ENCODE measurements at places on chromosomes 2 and 18. TPM values are rescaled to one million over a fixed set of nuclear protein-coding genes. Genes with fewer than 3 reads are reported as not detected.
A peak's percentile ranks its signal among the peaks of the same experiment; 100 is the strongest.

Gene MOGAT1
- 0.46 TPM for total RNA-seq

- DNase-seq: no peak
These were observed 559 bp downstream of the MYL12A start for GRCh38 chr18:3248062-3248657.

DNA sequence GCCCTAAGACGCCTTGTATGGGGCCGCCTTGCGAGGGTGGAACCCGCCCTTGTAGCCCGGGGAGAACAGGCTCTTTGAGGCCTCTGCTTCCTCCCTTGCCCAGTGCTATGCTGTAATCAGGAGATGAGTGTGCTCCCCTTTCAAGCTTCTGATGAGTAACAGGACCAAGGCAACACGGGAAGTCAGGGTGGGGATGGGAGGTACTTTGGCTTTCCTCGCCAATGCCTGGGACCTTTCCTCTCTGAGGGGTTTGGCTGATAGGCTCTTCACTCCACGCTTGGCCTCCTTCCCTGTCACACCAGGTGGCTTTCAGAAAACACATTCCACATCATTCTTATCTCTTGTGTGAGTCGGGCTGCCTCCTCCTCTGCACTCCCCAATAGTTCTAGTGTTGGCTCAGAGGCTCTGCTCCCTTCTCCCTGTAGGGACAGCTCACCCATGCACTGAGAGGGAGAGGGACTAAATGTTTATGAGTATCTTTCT is 223.7 kb upstream of the TRIB2 start:
- no peak for DNase-seq

GRCh38 chr2:62303788-62304187 is 107.9 kb downstream of the B3GNT2 start:
- no peak for DNase-seq

Gene VWC2L
- total RNA-seq: not detected

Gene UBXN2A
- 8.7 TPM for total RNA-seq

DNA sequence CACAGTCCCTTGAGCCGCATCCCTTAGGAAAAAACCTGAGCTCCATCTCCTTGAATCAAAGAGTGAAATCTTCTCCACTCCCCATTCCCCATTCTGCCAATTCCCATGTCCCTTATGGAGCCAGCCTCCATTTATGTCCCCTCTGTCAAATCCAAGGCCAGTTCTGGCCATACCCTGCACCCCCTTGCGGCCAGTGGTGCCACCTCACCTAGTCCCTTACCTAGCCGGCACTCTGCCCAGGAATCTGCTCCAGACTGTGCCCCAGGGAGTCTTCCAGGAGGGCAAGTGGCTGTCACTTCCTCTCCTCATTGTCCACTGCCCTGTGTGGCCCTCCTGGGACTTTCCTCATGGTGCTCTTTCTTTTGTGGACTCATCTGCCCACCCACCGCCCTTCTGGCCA is 195.4 kb upstream of the RMP24 start:
- DNase-seq: no peak

DNA sequence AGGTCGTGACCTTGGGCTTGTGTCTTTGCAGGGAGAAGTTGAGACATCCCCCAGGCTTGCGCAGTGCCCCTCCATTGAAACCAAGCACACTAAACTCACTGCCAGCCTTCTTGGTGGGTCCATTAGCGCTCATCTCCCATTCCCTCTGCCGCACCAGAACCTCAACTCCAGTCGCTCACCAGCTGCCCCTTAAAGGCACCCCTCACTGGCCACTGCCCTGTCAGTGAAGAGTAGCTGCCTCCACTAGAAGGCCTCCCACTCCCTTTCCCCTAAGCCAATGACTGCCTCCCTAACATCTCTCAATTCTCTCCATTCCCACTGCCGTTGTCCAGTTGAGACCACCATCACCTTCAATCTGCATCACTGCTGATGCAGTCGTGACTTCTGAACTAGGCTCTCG is 114.8 kb upstream of the EPC2 start:
- no peak for DNase-seq

Gene RTP5
- total RNA-seq: 1.4 TPM

- DNase-seq: no peak
These were observed 8.9 kb upstream of the SPDYA start for GRCh38 chr2:28801726-28802125.

DNA sequence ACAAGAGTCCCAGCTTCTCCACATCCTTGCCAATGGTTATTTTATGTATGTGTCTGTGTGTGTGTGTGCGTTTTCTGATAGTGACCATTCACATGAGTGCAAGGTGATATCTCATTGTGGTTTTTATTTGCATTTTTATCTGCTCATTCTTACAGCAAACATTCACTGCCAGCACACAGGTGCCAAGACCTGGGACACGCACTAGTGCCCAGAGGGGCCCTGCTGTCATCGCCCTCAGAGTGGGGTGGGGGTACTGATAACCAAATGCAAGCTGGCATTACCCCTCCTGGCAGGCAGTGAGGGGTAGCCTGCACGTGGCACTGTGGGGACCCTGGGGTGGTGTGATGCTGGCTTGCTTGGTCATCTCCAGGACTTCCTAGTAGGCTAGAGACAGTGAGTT is 285.4 kb downstream of the LPIN1 start:
- DNase-seq: no peak

GRCh38 chr2:195612611-195613495 is 44.2 kb upstream of the SLC39A10 start:
- DNase-seq: no peak

- DNase-seq: no peak
These were observed 15.9 kb upstream of the RNF152 start for GRCh38 chr18:61908661-61909060.

- DNase-seq: no peak
These were observed 112.4 kb upstream of the PPP1CB start for GRCh38 chr2:28639092-28639691.

DNA sequence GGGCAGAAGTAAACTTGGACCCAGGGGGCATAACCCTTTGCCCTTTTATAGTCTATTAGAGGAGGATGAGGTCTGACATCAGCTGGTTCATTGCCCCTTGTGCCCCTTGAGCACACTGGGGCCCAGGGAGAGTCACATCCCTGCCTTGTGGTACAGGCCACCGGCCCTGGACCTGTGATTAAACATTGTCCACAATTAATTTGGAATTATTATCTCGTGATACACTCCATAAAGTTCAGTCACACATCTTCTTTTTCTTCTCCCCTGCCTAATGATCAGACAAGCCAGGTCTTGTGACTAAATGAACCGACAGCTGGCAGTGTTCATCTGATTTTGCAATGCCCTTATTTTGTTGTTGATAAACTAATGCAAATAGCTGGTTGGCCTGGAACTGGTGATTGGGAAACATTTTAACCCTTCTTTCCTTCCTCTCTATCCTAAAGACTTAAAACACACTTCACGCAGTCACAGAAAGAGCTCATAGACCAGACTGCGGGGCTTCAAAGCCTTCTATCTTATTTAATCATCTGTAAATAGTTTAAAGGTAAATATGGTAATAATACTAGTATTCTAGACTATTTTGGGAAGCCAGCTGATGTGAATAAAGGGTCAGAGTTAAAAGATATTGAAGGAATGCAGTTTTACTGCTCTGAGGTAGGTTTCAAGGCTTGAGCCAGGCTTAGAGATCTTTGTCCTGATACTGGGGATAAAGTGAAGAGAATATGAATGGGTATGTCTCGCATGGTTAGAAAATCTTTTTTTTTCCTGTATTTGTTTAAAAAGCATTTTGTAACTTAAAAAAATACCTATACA is 13.4 kb downstream of the IL1R1 start:
- DNase-seq: no peak

DNA sequence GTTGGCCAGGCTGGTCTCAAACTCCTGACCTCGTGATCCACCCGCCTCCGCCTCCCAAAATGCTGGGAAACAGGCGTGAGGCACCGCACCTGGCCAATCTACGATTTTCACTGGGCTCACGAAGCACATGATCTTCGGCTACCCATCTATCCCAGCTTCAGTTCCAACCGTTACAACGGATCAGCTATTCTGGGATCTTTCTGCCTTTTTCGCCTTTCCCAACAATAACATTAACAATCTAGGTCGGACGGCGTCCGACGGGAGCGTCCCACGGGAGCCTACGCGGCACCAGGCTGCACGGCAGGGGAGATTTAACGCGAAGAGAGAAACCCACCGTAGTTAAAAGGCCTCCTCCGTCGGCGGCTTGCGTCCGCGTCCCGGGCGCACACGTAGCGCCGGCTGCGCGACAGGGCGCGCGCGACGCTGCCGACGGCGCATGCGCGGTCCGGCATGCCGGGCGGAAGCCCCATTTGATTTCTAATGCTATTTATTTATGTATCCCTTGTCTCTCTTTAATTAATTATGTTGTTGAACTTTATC is at the start of gene MSL3B:
TSS of gene MSL3B (minus strand) at position 394 of the 540 bp plus-strand sequence.
- DNase-seq: no peak

Gene SERPINB2
- total RNA-seq: not detected

DNA sequence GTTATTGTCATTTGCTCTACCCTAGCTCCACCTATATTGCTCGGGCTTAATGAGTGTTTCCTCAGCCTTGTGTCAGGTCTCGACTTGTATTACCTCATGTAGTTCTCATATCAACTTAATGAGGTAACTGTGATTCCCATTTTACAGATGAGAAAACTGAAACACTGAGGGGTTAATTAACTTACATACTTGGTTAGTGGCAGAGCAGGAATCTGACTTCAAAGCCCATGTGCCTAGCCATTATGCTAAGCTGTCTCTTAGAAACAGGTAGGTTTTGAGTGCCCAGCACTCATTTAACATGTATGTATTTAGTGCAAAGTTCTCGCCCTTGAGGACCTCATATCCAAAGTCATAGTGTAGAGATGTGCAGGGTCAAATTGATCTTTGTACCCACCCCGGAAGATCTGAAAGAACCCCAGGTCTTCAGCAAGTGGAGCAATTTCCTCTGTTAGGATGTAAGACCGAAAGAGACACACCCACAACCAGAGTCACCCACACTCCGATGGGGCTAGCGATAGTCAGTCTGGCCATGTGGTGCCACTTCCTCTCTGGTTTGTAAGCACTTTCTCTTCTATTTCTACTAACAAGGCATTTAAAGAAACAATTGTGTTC is 121.0 kb upstream of the SLC39A10 start:
- DNase-seq: peak; percentile 76

Gene SH3RF3
- 7.0 TPM for total RNA-seq

DNA sequence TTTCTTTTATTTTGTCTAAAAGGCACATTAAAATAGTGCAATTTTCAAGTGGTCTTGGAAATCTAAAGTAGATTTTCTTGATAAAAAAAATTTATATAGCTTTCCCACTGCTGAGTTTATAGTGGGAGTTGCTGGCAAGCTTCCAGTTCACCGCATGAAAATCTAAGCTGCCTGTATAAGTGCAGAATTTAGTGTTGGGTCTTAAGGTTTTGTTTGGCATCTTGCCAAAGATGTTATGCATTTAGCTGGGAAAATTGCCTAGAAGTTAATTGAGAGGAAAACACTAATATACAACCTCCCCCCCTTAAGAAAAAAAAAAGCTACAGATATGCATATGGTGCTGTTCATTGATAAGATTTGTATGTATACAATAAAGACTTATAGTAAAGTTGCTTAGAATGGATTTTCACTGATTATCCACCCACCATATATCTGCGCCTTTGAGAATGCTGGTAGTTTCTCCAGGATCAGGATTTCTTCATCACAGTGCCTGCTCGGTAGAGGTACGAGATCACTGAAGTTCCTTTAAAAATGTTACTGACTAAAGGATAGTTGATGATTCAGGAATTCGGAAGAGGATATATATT is 803.2 kb upstream of the POU3F3 start:
- DNase-seq: no peak

DNA sequence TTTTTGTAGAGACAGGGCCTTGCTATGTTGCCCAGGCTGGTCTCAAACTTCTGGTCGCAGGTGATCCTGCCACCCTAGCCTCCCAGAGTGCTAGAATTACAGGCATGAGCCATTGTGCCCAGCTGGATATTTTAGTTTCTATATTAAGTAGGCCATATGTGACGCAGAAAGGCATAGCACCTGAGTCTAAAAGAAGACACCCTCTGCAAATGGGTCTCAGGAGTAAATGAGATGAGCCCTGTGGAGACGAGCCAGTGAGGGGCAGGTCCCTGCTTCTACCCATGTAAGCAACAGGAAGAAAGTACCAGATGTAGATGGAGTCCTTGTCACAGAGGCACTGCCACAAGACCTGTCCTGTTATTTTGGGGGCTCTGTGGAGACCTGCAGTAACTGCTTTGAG is 322.4 kb downstream of the PTPRM start:
- no peak for DNase-seq

- DNase-seq: no peak
These were observed 147.5 kb downstream of the RND3 start for GRCh38 chr2:150339951-150340350.

- no peak for DNase-seq
These were observed 22.0 kb downstream of the BABAM2 start for GRCh38 chr2:27912512-27912911.

DNA sequence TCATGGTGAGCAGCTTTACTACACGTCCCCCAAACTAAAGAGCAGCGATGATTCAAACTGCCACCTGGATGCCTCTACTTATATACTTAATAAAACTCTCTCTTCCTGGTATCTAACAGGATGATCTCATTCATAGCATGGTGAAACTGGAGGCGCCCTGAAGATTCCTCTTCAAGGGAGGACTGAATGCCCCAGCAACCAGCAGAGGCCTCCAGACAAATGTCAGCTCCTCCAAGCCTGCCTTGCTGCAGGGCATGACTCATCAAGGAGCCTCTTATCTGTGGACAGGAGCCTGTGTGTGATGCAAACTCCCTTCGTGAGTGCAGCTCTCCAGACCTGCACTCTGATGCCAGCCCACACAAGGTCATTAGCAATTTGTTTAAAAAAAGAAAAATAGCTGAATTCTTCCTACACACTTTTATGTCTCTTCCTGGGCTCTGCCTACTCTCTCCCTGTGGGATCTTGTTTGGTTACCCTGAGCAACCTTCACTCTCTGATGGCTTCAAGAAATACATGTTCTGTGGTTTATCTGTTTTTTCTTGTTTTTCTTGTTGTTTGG is 30.2 kb downstream of the LONRF2 start:
- DNase-seq: peak; percentile 85

- no peak for DNase-seq
These were observed 125.3 kb upstream of the GPC1 start for GRCh38 chr2:240310201-240310600.

DNA sequence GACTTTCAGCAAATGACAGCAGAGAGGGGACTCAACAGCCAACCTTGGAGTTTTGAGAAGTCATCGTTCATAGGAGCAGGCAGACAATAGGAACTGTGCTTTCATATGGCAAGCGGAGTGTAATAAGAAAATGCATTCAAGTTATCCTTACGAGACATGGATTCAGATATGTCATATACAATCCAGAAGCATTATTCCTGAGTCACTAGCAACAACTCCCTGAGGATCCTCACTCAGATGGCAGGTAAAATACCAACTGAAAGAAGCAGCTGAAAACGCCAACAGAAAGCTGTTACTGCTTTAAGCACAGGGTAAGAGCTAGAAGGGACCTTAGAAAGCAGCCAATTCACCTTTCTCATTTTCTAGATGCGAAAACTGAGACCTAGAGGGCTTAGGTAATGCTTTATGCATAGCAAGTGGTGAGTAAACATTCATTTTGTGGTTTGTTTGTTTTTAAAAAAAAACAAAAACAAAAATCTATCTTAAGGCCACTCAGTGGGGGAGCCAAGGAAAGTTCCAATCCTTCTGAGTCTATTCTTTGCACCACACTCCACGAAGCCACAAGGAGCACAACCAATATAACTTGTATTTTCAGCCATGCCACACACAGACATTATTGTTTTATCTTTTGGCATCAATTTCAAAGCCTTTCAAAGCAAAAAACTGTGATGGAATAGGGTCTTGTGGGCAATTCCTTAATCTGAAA is 89.1 kb upstream of the RIOK3 start:
- no peak for DNase-seq

GRCh38 chr2:240879105-240879504 is 10.5 kb downstream of the AGXT start:
- no peak for DNase-seq

- no peak for DNase-seq
These were observed 1377.0 kb downstream of the SUCLG1 start for GRCh38 chr2:83081826-83082690.

Gene PROKR1
- not detected for total RNA-seq

All from upper lobe of left lung (tissue), 6 donors.